ENCODE measurements at places on chromosomes 11 and 22.
A peak's percentile ranks its signal among the peaks of the same experiment; 100 is the strongest.

DNA sequence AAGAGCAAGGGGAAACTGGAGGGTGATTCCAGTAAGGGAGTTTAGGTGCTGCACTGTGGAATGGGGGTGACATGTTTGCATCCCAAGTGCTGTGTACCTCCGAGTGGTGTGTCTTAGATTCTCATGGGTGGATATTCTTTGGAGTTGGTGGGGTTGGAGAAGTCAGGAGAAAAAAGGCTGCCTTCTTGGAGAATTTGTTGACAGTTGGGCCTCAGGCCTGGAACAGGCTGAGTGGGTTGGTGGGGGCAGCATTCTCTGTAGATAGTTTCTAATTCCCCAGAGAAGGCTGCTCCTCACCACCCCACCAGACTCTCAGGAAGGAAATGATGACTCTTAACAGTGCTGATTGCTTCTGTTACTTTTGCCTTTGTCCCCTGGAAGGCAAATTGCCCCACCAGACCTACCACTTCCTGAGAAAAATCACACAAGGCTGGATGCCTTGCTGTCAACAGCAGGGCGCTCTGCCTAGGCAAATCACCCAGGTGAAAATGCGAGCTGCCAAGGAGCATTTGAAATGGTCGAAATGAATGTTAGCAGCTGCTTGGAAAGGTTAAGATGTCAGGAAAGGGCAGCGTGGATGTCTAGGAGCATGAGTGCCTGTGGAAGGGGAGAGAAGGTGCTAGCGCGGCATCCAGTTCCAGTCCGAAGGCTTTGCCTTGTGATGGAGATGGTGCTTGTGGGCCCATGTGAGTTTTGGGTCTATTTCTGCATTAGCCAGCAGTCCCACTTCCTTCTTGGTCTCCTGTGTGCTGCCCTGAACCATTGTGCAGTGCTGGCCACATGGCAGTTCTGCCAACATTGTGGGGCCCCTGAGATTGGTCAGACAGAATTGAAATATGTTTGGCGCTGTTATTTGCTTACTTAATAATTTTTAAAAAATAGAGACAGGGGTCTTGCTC is 29.7 kb upstream of the SORL1-AS1 start:
- no peak for DNase-seq

DNA sequence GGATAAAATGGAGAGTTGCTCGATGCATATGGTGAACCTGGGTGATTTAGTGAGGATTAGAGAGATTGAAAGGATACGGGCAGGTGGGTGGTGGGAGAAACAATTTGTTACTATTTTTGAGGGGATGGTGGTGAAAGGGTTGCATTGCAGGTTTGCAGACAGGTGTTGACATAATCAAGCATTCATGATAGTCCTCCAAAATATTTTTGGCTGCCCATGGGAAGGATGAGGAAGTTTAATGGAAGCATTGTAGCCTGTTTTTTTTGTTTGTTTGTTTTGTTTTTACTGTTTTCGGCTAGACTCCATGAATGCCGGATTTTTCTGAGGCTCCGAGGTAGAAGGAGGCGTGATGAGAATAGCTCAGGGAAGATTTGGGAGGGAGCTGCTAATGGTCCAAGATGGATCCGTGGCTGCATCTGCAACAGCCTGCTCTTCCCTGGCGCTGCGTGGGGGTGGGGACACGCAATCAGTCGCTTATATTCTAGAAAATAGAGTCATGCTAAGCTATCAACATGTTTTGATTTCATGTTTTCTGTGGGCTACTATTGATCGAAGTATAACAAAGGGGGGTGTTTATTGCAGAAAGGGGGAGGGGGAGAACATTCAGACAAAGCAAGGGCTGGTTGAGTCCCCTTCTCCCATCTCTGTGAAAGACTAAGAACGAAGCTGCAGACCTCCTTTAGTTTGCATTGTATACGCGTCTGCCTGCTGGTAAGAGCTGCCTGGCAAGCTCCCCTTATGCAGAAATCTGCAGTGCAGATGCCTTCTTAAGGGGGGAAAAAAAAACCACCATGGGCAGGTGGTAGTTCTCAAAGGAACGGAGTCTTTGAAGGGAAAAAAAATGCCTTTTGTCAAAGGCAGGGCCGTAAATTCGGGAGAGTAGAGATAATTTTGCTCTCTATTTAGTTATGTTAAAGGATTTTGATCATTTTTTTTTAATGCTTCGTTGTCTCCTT is 1.0 kb downstream of the RTN3 start:
- DNase-seq = peak; percentile 44

DNA sequence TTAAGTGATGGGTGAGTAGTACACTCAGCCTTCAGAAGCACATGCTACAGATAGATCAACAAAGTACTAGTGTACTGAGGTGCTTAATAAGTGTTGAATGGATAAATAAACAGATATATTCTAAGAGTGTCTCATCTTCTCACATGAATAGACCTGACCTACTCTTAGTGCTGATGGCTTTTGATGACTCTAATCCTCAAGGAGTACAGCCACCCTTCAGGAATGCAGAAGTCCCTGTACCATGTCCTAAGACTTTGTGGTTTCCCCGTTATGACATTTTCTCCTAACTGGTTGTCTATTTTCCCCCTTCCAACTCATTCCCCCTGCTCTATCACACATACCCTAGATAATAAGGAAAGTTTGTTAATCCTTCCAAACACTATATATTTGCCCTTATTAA is 61.6 kb downstream of the C11orf65 start:
- DNase-seq = no peak

DNA sequence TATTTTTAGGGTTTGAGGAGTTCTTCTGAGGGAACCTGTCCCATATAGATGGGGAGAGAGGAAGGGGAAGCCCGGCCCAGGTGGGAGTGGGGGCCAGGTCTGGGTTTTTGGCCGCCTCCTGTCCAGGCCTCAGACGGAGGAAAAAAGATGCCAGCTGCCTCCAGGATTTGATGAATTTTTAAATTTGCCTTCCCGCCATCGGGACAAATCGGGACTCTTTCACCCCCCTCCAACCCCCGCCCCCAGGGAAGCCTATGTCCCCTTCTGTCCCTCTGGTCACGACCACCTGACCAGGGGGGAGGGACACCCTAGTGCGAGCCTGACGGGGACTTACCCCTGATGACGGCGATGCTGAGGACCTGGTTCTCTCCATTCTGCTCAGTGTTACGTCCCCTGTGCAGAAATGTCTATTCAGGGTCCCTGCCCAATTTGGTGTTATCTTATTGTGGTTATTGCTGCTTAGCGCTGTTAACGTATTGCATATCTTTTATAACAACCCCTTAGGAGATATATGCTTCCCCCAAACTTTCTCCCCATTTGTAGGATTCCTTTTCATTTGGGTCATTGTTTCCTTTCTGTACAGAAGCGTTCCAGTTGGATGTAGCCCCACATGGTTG is 115.9 kb upstream of the GRK3 start:
- no peak for DNase-seq

DNA sequence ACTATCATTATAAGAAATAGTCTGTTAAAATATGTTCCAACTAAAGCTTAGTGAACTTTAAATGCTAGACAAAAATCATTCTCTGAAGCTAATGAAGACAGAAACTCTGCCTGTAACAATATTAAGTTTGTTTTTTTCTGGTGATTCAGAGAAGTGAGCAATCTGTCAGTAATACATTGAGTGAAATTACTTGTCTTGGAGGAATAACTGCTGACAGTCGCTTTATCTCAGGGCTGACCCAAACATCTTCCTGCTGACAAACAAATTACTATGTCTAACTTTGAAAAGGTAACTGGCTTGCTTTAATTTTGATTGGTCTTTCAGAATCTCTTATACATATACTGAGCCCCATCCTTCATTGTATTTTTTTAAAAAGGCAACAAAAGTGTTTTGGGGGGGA is 264.5 kb downstream of the SOX6 start:
- DNase-seq = no peak

DNA sequence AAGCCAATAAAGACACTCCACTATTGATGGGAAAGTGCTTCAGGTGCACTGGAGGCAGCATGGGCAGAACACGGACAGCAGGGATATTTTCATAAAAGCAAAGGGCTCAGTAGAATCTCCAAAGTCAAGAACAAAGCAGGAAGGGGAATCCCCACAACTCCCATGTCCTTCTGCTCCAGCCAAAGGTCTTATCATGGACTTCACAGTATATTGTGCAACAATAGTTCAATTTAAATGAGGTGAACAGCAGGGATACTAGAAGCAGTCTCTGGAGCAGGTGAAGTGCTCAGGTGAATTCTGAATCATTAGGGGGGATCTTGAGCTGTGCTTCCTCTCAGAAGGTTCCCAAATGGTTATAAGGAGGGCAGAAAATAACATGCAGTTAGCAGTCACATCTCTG is 6.6 kb upstream of the OR2D2 start:
- DNase-seq = no peak

DNA sequence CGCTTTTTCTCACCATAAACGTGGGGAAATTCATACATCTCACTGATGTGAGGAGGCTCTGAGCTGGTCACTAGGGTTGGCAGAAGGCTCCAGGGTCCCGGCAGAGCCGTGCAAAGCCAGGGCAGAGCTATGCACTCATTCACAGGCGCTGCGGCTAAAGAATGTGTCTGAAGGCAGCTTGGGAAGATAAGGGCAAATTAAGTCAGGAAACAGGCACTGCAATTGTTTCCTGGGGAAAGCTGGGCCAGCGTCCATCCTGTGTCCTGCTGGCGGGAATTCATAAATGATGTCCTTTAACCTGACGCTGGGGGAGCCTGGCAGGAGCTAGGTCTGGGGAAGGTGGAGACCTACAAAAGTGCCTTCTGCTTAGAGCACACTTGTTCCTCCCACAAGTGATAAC is 27.6 kb downstream of the PKNOX2 start:
- no peak for DNase-seq

DNA sequence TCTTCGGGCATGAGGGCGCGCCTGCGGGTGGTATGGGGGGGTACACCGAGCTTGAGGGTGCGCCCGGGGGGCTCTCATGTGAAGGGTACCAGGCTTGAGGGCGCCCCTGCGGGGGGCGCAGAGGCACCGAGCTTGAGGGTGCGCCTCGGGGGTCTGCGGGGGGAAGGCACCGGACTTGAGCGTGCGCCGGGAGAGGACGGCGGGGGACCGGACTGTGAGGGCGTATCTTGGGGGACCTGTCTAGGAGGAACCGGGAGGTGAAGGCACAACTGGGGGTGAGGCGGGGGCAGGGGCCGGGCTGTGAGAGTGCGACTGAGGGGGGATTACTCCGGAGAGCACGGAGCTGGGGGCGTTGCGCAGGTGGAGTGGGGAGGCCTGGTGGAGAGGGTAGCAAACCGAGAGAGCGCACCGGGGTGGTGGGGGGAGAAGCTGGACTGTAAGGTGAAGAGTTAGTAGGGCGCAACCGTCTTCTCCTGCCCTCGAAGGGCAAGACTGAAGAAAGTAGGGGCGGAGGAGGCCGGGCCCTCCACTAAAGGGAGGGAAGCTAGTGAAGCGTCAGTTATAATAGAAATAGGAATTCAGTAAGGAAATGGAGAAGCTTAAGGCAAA is 1.1 kb upstream of the DDX6 start:
- peak; percentile 39 for DNase-seq

- no peak for DNase-seq
Measured at GRCh38 chr11:119188067-119188466, 2.8 kb downstream of the NHERF4 start.

DNA sequence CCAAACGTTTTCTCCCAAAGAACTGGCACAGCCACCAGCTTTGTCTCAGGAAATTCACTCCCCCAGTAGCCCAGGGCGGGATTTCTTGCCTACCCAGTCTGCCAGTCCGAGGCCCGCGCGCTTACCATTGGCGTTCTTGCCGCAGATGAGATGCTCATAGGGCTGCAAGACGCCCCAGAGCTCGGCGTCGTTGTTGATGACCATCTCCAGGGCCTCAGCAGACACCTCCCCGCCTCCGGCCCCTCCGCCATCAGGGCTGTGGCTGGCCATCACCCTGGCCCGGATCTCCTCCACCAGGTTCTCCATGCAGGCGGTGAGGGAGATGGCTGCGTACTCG is 1.3 kb downstream of the ABTB2 start:
- DNase-seq = peak; percentile 61

- peak; percentile 62 for DNase-seq
Measured at GRCh38 chr11:61679893-61680621, at the start of gene DAGLA. TSS of gene DAGLA (plus strand) at chr11:61680391. CDS start at chr11:61720156, 39,765 bp downstream.

DNA sequence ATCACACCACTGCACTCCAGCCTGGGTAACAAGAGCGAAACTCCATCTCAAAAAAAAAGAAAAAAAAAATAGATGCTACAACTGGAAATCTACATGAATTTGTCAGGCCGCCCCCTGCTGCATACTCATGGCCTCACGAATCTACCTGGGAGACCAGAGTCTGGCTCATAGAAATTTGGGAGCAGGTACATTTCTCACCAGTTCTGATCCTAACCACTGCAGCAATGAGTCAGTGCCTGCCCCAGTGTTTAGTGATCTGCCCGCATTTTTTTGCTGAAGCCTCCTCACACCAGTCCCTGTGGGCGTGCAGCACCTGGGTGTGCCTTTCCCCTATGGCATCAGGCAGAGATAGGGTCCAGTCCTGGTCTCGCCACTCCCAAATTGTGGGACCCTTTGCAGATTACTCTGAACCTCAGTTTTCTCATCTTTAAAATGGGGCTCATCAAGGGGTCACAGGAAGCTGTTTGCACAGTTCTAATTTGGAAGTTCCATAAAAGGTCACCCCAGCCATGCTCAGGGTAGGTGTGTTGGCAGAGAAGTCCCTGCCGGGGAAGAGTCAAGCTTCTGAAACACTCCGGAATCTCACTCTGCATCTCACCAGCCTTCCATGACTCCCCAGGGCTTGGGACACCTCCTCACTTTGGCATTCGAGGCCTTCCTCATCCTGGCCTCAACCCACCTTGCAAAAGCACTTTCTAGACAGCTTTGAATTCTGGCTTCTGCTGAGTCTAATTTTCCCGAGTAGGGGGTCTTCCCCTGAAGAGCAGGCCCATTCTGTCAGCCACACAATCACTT is 39.3 kb upstream of the LINC01488 start:
- no peak for DNase-seq

- DNase-seq = no peak
Measured at GRCh38 chr22:39710380-39711150, 140.0 kb downstream of the CACNA1I start.

DNA sequence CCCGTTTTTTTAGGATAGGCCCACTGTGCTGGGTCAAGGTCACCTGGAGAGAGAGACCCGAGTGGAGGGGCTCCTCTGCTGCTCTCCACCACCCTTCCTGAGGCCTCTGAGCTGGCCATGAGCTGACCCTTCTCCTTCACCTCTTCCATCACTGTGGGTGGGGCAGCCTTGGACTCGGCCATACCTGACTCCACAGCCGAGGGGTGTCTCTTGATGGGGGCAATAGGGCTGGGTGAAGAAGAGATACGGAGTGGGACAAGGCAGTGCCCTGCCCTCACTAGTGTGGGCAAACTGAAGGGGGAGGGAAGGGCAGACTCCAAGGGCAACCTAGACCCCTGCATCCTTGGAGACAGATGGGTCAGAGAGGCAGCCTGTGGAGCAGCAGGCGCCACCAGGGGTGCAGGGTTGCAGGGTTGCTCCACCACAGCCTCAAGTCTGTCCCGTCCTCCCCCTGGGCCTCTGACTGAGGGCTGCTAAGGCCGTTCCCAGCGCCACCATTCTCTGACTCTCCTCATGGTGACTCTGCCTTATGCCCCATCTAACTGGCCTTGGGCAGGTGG is 20.1 kb upstream of the NECTIN1 start:
- no peak for DNase-seq

DNA sequence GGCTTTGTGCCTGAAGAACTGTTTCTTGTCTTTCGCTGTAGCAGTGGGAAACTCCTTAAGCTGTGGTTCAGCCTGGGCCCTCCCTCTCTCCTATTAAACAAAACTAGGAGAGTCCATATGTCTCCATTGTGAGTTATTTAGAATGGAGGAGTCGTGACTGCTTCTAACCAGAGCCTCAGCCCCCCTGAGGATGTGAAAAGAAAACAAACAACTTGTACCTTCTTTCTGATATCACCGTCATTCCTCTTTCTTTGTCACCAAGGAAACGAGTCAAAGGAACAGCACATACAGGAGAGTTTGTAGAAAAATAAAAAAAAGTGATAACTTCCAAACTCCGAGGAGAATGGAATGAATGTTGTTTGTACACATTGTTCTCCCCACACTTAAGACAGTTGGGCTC is 11.6 kb upstream of the EXT2 start:
- DNase-seq = no peak
